ENCODE measurements at places on chromosomes 1 and 21.
A peak's percentile ranks its signal among the peaks of the same experiment; 100 is the strongest.

GRCh38 chr1:64828829-64829228 is 84.0 kb downstream of the RAVER2 start:
- peak; percentile 29 for DNase-seq

DNA sequence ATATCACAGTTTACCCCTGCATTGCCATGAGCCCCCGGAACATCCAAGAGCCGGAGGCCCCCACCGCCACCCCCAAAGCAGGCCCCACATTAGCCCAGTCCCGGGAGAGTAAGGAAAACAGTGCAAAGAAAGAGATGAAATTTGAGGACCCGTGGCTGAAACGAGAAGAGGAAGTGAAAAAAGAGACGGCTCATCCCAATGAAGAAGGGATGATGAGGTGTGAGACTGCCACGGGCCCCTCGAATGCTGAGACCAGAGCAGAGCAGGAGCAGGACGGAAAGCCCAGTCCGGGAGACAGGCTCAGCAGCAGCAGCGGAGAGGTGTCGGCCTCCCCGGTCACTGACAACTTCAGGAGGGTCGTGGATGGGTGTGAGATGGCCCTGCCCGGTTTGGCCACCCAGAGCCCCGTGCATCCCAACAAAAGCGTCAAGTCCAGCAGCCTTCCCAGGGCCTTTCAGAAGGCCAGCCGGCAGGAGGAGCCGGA is 532.4 kb downstream of the KIF26B start:
- no peak for DNase-seq

- no peak for DNase-seq
These were observed 4.0 kb downstream of the ECHDC2 start for GRCh38 chr1:52917581-52917980.

DNA sequence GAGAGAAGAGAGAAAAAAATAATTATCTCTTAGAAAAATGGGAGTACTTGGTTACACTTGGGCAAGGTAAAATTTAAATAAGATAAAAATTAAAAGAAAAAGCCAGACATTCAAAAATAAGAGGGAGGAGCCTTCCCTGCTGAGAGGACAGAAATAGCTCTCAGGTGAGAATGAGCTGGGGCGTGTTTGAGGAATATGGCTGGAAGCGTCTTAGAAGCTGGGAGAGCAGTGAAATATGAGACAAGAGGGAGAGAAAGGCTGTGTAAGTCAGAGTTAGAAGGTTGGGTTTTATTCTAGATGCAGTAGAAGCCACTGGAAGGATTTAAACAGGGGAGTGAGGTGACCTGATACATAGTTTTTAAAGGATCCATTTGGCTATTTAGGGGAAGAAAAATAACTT is 154.2 kb upstream of the L1TD1 start:
- DNase-seq, result no peak

DNA sequence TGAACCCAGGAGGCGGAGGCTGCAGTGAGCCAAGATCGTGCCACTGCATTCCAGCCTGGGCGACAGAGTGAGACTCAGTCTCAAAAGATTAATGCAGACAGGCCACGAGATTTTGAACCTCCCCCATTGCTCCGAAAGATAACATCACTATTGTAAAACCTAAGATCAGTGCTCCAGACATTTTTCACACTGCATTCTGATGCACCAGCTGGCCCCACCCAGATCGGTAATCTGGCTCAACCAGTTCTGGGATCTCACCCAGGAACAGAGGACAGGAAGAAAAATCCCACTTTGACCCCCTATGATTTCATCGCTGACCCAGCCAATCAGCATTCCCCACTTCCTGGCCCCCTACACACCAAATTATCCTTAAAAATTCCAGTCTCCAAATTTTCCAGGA is 10.7 kb upstream of the CSRP1 start:
- DNase-seq, result no peak

DNA sequence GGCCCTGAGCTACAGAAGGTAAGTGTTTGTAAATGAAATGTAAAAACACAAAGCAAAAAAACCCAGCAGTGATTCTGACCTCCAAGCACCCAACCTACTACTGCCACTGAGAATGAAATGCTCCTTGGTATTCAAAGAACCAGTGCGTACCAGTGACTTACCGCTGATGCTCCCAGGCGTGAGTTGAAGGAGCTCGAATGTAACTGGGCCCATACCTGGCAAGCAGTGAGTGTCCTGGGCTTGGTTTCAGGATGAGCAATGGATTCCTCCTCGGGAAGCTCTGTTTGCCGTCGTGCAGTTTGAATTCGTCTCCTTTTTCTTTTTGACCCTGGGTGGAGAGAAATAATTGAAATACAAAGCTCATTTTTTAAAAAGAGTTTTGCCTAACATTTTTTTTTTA is 121.9 kb downstream of the ATG4C start:
- no peak for DNase-seq

GRCh38 chr21:45167796-45168222 is 93.4 kb downstream of the ADARB1 start:
- no peak for DNase-seq

DNA sequence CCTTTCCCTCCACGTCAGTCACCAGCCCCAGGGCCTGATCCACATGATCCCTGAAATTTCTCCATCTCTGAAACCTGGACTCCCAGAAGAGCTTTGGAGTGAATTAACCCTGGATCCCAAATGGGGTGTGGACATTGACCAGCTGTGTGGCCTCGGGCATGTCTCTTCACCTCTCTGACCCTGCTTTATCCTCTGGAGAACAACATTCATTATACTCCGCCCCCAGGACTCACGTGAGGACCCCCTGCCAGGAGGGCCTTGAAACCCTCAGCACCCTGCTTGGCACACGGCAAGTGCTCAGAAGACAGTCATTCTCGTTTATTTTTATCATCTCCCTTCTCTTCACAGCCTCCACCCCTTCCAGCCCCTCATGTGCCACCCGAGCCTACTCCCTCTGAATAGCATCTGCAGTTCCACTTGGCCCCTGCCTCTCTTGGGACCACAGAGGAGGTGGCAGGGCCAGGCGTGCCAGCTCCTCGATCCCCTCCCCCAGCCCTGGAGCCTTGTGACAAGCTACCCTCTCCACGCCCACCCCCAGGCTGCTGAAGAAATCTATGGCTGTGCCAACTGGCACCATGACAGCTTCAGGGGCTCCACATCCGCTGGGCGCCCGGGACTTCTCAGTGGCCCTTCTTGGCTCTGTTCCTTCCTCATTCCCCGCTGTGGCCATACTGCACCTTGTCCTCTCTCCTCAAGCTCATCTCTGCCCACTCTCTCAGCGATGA is 18.0 kb downstream of the ADGRB2 start:
- no peak for DNase-seq

GRCh38 chr21:42672699-42673458 is 19.5 kb downstream of the PDE9A start:
- no peak for DNase-seq

- DNase-seq, result no peak
These were observed 30.2 kb upstream of the TRAF5 start for GRCh38 chr1:211296396-211296795.

DNA sequence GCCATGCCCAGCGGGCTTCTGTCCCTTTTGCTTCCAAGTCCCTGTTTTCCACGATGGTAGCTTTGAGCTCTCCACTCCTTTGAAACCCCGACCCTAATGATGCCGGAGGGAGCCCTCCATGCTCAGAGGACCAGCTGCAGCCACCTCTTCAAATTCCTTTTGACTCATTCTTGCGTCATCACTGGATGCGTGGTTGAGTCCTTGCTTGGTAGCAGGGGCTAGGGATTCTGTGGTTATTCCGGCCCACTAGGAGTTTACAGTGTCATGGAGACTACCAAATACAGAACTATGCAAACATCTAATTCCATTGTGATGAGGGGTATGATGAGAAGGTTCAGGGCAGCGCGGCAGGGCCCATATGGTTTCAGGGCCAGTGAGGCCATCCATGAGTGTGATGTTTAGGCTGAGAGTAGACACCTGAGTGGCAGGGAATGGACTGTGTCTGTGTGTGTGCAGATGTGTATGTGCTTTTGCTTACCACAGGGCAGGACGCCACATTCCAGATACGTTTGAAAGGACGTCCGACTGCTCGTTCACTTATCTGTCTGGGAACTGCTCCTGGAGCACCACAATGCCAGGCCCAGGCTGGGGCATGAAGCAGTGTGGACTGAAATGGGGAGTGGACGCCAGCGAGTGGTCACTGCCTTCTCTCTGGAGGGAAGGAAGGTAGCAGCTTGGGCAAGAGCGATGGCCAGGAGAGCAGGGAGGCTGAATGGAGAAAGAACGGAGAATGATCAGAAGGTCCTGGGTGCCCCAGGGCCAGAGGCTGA is 30.4 kb upstream of the ZBTB21 start:
- DNase-seq, result no peak

DNA sequence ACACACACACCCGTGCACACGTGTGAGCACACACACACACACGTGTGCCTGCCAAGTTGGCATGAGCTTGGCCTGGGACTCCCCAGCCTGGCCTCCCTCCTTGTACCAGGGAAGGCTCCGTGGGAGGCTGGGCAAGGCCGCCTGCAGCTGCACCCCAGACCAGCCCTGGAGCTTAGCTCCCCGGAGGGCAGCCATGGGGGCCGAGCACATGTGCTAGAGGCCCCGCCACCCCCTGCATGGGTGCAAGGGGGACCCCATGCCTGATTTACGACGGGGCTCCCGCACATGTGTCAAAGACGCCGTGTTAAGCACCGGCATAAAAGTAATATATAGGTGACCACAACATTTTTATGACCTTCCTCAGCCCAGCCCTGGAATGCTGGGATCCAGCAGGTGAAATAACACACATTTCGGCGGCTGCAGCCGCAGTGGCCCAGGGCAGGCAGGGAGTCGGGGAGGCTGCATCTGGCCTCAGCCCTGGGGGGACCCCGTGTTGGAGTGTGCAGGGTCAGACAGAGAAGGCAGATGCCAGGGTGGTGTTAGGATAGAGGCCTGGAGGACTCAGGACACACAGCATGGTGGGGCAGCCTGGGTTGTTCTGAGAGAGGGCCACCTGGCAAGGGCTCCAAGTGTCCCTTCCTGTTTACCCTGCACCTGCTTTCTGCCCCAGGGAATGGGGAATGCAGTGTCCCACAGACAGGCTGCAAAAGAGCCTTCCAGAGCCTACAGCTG is 56.3 kb downstream of the WNT9A start:
- DNase-seq, result no peak

- no peak for DNase-seq
These were observed 51.1 kb downstream of the ATP2B4 start for GRCh38 chr1:203677771-203678170.

- no peak for DNase-seq
These were observed 14.4 kb downstream of the COL16A1 start for GRCh38 chr1:31689379-31689778.
